Thoracic aorta (tissue), 2 donors: ENCODE measurements at places on chromosomes 3 and 15. TPM values are rescaled to one million over a fixed set of nuclear protein-coding genes. Genes with fewer than 3 reads are reported as not detected.

DNA sequence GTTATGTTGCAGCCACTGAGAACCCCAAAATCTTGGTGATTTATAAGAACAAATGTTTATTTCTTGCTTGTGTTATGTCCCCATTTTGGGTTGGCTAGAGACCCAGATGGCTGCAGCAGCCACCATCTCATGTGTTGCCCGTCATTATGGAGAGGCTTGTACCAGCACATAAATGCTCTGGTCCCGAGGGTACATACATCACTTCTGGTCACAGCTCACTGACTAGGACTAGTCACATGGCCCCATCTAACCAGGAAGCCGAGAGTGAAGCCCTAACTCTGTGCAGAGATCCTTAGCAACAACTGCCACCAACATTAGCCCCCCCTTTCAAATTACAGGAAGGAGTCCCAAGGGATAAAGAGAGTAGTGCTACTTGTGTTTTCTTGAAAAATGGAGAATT lies 25.5 kb upstream of the HACD2 start:
- no peak for DNase-seq

GRCh38 chr3:94012185-94012584 lies 16.2 kb downstream of the STX19 start:
- DNase-seq: no peak

GRCh38 chr3:36756269-36756668 lies 8.1 kb downstream of the DCLK3 start:
- DNase-seq: no peak

- DNase-seq: no peak
Measured at GRCh38 chr15:80173022-80173759, 20.4 kb downstream of the FAH start.

DNA sequence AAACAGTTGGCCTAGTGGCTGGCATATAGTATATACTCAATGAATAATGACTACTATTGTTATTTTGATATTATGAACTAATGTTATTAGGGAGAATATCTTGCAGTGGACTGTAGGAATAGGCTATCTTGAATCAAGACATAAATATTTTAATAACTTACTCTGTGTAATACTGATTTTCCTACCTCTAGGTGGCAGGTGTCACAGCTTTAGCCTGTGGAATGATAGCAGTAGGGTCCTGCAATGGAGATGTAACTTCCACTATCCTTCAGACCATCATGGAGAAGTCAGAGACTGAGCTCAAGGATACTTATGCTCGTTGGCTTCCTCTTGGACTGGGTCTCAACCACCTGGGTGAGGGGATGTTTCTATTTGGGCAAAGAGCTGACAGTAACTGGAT lies 6.5 kb downstream of the PSMD2 start:
- no peak for DNase-seq

Gene RTP3
- not detected for total RNA-seq

Gene BCHE
- 2.2 TPM for total RNA-seq
